Stimulated activated CD8-positive, alpha-beta memory T cell treated with anti-CD3 and anti-CD28 coated beads, Interleukin-4, amount 100 ng/mL, for 1 hour (primary cell): ENCODE measurements at places on chromosomes 11 and 22.
A peak's percentile ranks its signal among the peaks of the same experiment; 100 is the strongest.

- DNase-seq: no peak
Observed at GRCh38 chr22:25202290-25202921, 2.7 kb downstream of the CRYBB3 start.

DNA sequence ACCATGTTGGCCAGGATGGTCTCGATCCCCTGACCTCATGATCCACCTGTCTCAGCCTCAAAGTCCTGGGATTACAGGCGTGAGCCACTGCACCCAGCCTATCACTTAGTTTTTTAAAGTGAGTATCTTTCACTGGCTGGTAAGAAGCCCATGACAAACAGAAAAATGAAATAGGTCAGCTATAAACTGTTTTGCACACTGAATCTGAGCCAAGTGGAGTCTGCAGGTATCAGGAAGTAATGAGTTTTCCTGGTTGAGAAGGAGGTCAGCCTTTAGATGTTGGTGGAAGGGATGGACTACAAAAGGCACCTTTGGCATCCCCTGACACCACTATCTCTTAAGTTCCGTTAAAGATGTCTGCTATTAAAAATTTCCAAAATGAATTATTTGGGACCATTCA is 345.1 kb downstream of the AASDHPPT start:
- DNase-seq: no peak

GRCh38 chr11:85955531-85955930 is 100.3 kb downstream of the CCDC83 start:
- DNase-seq: no peak

DNA sequence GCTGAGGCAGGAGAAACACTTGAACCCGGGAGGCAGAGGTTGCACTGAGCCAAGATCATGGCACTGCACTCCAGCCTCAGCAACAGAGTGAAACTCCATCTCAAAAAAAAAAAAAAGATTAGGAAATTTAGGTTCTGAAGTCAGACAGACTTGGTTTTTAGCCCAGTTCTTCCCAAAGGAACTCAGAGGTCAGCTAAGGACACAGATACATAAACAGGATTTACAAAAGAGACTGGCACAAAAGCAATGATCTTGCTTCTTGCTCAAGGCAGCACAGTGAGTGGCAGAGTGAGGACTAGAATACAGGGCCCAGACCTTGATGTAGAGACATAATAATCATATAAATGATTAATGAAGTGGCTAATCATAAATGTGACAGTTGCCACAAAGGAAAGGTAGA is 25.4 kb upstream of the RRAS2 start:
- no peak for DNase-seq

DNA sequence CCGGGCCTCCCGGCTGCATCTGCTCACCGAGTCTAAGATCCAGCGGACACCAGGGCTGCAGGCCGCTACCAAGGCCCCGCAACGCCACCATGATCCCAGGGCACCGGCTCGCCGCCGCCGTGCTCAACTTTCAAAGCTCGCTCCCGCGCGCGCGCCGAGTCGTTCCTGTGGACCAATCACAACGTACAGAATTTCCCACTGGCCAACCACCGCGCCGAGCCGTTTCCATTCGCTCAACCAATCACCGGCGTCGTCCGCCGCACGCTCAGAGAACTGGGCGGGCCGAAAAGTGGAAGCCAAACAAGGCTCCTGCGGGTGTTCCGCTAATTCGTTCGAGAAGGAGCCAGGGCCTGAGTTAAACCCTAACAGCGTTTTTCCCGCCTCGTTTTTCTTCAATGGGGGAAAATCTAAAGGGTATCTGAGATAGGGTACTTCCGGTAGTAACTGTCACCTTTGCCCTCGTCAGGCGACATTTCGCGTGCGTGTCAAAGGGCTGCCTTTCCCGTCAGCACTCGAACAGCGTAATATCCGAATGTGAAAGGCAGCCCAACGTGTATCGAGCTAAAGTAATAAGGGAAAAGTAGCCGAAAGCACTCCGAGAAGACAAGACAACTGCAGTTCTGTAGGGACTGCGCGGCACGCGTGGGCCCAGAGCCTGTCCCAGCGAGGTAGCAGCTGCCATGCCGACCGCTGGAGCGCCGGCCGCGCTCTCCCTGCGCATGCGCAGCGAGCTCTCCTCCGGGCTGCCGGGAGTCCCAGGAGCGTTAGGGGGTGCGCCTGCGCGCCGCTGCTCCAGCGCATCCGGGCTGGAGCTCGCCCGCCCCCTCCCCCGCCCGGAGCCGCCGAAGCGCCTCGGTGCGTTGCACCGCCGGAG is at the start of the genes NCAPD3 and VPS26B:
TSS of gene NCAPD3 (minus strand) at position 132 of the 874 bp plus-strand sequence. CDS start at position 91, 41 bp downstream.
TSS of gene VPS26B (plus strand) at position 836 of the 874 bp plus-strand sequence. CDS start 452 bp downstream, outside the sequence.
- peak; percentile 91 for DNase-seq

DNA sequence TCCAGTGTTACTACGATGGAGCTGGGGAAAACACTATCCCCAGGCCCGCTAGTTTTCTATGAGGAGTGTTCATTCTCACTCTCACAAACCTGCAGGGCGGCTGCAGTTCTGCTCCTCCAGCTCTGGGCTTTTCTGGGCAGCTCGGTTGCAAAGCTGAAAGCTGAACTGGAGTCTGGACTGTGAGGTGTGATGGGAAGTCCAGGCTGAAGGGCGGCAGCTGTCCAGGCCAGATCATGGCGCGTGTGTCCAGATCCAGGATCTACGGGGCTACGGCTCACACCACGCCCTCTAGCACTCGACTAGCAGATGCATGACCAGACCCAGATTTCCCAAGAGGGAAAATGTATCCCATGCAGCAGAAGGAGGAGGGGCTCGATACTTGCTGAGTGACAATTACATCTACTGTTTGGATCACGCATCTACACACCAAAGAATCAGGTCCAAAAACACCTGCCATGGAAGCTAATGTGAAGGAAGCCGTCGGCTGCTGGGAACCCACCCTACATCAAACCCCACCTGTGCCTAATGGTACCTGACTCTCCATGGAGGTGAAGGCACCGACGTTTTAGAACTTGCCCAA is 555.0 kb downstream of the BRD1 start:
- no peak for DNase-seq

- DNase-seq: no peak
Observed at GRCh38 chr11:22491555-22492225, 133.9 kb downstream of the FANCF start.

DNA sequence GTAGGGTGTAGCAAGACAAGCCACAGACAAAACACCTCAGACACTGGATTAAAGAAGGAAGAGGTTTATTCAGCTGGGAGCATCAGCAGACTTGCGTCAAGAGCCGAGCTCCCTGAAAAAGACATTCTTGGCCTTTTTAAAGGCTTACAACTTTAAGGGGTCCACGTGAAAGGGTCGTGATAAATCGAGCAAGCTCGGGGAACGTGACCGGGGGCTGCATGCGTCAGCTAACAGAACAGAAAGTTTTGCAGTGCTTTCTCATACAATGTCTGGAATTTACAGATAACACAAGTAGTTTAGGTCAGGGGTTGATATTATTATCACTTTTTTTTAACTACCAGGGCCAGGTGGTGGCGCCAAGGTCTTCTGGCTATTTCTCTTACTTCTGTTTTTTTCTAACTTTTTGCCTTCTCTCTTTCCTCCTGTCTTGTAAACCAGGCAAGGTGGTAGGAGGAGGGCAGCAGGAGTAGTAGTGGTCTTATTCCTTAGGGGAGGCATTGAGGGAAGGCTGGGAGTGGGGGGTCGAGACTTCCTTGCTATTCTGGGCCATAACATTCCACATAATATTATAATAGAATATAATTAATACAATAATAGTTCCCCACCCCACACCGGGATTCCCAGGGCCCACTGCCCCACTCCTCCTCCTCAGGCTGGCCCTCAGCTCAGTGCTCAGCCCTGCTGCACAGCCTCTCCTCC is 587 bp upstream of the ALDH3B1 start:
- DNase-seq: no peak

- no peak for DNase-seq
Observed at GRCh38 chr22:42610186-42610585, 4.5 kb downstream of the POLDIP3 start.
